ENCODE measurements at places on chromosomes 6 and 20.

GRCh38 chr20:52349806-52350205, 158.2 kb upstream of the ZFP64 start:
- no peak for DNase-seq

DNA sequence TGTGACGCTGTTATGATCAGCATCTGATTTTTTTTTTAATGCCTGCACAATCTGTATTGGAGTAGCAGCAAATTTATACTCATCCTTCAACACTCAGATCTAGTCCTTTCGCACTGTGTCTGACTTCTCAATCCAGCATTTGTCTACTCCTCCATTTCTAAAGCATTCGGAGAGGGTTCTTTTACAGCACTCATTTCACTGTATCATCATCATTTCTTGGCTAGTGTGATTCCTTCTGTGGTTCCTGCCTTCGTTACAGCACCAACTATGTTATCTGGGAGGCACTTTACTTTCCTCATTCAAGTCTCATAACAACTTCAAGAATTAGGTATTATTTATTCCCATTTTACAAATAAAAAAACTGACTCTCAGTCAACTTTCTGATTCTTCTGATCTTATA, 18.0 kb downstream of the NUDT3 start:
- DNase-seq = no peak

GRCh38 chr6:79718509-79719247, 87.5 kb downstream of the SH3BGRL2 start:
- DNase-seq = no peak

GRCh38 chr6:148422085-148422484, 79.4 kb downstream of the SASH1 start:
- no peak for DNase-seq

DNA sequence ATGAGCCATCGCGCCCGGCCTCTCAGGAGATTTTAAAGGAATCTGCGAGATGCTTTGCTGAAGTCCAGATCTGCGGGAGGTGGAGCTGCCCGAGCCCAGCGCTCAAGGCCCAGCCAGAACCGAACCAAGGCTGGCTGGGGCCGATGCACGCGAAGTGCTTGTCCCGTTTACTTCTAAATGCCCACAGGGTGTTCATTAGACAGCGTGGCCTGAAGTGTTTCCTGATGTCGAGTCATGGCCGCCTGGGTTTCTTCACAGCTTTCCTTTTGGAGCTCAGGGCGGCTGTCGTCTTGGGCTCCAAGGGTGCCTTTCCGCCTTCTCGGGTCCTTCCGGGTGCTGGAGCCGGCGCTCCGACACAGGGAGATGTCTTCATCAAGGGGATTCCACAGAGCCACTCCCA, 25.1 kb upstream of the CCR6 start:
- no peak for DNase-seq

DNA sequence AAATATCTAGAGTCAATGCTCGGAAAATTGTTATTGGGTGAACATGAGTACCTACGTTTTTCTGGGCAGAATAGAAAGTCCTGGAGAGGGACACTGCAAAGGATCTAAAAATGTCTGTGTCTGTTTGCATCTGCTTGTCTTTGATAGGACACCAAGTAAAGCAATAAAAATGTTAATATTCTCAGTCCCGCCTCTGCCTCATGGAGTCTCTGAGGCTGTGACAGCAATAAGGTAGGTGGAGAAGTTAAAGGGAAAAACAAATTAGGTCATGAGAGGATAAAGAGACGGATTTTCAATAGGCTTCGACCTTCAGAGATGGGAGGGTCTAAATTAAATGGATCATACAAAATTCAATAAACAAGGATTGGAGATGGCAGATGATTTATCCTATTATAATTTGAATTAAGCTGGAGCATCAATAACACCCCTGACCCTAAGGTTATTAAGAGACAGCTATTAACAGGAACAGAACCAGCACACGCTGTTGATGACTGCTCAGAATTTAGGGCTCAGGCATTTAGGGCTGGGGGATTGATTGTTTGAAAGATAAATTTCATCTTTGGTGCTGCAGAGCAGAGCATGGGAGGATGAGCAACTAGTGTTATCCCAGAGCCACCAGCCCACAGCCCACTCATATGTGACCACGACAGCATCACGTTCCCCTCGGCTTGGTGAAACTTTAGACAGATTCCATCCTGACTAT, 620.3 kb upstream of the CDH4 start:
- DNase-seq = no peak
